GM04503 (cell line): ENCODE measurements at places on chromosomes 13 and 19.

DNA sequence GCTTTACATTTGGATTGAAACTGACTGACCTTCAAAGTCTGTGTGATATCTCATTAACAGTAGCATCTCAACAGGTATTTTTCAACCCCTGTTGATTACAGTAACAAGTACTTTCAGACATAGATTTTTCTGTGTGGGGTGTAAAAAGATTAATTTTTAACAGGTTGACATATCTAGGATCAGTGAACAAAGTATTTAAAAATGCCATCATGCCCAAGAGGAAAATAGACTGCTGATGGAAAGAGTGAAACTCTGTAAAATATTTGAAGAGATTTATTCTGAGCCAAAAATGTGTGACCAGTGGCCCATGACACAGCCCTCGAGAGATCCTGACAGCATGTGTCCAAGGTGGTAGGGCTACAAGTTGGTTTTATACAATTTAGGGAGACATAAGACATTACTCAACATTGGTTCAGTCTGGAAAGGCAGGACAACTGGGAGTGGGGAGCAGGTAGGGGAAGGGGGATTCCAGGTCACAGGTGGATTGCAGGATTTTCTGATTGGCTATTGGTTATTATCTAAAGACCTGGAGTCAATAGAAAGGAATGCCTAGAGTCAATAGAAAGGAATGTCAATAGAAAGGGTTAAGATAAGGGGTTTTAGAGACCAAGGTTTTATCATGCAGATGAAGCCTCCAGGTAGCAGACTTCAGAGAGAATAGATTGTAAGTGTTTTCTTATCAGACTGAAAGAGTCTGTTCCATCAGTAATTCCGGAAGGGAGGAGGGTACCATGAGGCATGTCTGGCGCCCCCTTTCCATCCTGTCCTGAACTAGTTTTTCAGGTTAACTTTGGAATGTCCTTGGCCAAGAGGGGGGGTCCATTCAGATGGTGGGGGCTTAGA is 29.1 kb downstream of the TNFRSF19 start:
- no peak for DNase-seq

DNA sequence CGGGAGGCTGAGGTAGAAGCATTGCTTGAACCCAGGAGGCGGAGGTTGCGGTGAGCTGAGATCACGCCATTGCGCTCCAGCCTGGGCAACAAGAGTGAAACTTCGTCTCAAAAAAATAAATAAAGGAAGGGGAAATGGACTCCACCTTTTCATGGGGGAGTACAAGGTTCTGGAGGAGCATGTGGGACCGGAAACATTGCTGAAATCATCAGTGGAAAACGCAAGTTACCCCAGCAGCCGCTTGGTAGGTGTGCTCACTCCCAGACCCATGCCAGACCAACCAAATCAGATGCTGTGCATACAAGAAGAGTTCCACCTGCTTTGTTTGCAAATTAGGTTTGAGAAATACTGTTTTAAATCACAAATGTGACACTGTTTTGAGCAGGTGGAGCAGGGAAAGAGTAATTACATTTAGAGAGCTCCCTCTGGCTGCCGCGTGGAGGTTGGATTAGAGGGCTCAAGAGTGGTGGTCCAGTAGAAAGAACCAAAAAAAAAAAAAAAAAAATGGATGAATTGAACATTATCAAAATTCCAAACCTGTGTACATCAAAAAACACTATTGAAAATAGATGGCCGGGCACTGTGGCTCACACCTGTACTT is 4.9 kb downstream of the ERICH4 start:
- no peak for DNase-seq

- DNase-seq = no peak
These were observed 8.4 kb upstream of the CEBPA start for GRCh38 chr19:33310606-33311325.

DNA sequence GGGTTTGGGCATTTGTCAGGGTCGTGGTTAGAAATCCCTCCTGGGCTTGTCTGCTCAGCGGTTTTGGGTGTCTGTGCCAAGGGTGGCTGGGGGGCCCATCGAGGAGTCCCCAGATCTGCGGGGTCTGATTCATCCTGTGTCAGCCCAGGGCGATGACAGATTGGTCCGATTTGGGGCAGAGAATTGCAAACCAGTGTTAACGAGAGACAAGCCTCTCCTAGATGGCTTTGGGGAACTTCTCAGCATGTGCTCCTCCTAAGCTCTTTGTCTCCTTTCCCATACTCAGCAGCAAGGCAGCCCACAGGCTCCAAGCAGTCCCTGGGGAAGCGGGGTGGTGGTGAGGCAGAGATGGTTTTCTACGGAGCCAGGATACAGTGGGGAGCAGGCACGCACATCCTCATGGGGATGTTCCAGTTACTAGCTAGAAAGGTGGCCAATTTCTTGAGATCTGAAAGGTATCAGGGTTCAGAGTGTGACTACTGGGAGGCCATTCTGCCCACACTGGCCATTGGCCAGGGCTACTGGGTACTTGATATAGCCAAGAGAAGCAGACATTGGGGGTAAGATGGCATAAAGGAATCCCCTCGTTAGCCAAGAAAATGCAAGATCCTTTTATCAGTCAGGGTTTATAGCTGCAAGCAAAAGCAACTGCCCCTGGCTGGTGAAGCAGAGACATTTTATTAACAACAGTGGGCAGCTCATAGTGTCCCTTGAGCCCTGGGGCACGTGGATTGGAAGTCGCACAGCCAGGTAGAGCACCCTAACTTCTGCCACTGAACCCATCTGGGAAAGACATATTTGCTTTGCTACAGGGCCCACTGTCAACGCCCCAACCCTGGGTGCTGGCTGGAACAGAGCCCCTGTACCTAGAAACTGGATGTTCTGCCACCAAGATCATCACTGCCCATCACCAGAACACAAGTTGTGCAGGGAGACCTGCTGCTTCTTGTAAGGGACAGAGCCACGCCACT is 63.6 kb downstream of the RGCC start:
- no peak for DNase-seq

DNA sequence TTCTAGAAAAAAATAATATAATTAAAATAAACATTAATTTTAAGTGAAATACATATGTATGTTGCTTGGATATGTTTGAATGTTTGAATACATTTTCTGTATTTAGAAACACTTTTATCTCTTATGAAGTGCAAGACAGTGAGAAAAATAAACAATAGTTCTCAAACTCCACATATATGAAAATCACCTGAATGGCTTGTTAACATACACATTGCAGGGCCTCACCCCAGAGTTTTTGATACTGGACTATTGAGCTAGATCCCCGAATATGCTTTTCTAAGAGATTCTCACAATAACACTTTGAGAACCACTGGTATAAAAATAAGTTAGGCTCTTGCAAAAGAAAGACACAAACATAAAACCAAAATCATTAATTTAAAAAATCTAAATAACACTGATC is 1570.3 kb upstream of the PRR20A start:
- DNase-seq = no peak

DNA sequence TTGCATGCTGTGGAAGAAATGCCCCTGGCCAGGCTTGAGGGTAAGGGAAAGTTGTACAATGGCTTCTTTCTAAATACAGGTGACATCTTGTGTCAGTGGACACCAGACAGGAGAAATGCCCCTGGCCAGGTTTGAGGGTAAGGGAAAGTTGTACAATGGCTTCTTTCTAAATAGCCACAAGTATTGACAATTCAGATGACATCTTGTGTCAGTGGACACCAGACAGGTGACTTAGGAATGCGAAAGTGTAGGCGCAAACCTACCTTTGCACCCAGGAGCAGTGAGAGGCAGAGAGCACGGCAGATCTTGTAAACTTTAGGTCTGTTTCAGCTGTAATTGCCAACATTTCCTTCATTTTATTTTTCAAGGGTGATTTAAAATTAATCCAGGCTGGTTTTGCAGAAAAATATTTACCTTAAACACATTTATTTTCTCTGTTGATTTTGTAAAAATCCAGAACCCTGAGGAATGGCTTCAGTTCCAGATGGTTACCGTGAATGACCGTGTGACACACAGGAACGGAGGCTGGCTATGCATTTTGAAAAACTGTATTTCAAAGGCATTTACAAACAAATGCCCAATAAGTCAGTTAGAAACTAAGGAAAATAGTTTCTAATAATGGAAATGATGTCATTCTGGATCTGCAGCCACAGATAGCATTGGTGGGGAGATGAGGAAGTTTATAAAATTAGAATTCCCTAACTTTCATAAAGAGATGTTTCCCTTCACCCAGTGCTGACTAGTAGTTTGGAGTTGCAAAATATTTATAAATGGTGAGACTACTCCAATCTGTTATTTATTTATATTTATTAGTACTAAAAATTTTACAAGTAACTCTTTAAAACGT is 34.9 kb downstream of the TNFSF13B start:
- DNase-seq = no peak

- no peak for DNase-seq
These were observed 27.4 kb downstream of the GRIK5 start for GRCh38 chr19:42042455-42043170.

GRCh38 chr13:99955747-99956472 is 15.7 kb downstream of the ZIC5 start:
- DNase-seq = no peak

- no peak for DNase-seq
These were observed 40.3 kb downstream of the ANKRD10 start for GRCh38 chr13:110874508-110874960.

DNA sequence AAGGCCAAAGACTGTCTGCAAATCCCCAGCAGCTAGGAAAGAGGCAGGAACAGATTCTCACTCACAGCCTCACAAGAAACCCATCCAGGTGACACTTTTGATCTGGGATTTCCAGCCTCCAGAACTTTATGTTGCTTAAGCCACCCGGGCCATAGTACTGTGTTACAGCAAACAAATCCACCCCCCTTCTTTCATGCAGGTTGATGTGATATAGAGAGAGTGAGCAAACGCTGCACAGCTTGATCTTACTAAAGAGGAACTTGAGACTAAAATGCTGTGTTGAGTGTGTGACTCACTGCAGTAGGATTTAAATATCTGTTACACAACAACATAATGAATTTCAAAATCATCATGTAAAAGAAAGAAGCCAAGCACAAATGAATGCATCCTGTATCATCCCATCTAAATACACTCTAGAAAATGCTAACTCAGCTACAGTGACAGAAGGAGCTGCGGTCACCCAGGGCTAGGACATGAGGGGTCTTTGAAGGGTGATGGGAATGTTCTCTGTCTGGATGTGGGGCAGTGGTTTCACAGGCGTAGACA is 32.2 kb downstream of the RCBTB2 start:
- peak; percentile 89 for DNase-seq

GRCh38 chr19:1287354-1288225 is 1.9 kb downstream of the EFNA2 start:
- DNase-seq = no peak

DNA sequence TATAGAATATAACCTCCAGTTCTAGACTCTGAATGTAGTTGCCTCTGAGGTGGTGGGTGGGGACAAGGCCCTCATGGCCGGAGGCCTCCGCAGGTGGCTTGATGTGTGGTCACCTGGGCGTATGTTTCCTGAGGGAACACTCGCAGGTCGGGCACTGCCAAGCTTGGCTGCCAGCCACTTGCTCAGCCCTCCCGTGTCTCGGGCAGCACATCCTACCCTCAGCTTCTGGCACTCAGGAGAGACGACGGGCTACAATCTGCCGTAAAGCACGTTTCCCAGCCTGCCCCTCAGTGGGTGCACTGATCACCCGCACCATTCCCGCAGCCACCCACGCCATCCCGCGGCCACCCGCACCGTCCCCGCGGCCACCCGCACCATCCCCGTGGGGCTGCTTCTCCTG is 15.2 kb downstream of the THOP1 start:
- no peak for DNase-seq

DNA sequence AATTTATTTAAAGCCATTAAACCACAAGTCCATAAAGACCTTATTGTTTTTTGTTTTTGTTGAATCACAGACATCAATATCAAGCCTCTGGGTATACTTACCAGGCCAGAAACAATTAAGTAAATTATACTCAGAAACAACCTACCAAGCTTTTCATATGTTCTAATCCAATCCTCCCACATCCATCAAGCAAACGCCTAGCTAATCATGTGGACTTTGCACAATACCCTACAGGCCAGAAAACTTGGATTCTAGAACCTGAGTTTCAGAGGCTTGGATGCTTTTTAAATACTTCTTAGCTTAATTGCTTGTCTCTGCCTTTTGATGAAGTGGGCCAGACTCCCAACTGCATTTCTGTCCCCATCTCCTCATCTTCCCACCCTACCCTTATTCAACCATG is 39.9 kb downstream of the TGDS start:
- DNase-seq = no peak

DNA sequence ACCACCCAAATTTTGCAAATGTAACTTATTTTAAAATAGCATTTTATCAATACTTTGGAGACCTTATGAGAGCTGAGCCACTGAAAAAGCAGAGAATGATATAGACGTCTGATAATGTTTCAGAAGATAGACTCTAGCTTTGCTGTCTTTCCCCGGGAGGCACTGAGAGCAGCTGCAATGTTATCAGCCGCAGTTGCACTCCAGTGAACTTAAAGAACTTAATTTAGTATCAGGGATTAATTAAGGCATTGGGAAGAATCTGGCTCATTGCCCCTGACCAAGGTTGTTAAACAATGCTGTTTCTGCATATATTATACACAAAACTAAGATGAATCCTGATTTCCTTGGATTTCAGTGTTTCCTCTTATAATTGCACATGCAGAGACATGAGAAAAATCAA is 75.7 kb upstream of the SGCG start:
- DNase-seq = no peak

- DNase-seq = no peak
These were observed 253.3 kb upstream of the TSHZ3 start for GRCh38 chr19:31602548-31602947.

- no peak for DNase-seq
These were observed 247.8 kb downstream of the DNAJC15 start for GRCh38 chr13:43271152-43271551.

DNA sequence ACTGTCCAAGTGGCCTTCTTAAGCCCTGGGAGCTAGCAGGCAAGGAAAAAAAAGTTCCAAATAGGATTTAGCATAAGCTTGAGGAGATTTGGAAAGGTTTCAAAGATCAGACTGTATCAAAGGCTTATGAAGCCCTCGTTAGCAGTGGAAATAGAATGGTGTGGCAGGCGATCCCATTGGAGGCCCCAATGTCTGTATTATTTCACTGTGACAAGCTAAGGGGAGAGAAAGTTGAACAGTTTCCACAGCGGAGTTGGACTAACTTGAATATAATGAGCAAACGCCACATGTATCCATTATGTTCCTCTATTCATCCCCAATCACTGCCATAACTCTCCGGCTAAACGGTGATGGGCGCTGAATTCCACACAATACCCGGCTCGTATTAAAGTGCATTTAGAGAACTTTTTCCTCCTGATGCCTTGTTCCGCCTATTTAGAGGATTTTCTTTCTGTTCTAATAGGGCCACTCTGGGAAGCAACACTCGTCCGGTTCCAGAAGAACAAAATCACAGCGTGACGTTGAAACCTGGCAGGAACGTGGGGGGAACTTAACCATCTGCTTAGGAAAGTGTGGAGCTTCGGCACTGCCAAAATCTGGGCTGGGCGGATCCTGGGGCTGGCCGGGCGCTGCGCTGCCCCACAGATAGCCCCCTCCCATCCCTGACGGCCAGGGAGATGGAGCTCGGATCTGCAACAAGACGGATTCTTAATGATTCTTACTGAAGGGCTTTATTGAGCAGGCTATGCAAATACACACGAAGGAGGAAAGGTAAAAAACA is 1.0 kb upstream of the PCDH8 start:
- DNase-seq = no peak
